ENCODE measurements at places on chromosomes 4 and X. TPM values are rescaled to one million over a fixed set of nuclear protein-coding genes. Genes with fewer than 3 reads are reported as not detected.

DNA sequence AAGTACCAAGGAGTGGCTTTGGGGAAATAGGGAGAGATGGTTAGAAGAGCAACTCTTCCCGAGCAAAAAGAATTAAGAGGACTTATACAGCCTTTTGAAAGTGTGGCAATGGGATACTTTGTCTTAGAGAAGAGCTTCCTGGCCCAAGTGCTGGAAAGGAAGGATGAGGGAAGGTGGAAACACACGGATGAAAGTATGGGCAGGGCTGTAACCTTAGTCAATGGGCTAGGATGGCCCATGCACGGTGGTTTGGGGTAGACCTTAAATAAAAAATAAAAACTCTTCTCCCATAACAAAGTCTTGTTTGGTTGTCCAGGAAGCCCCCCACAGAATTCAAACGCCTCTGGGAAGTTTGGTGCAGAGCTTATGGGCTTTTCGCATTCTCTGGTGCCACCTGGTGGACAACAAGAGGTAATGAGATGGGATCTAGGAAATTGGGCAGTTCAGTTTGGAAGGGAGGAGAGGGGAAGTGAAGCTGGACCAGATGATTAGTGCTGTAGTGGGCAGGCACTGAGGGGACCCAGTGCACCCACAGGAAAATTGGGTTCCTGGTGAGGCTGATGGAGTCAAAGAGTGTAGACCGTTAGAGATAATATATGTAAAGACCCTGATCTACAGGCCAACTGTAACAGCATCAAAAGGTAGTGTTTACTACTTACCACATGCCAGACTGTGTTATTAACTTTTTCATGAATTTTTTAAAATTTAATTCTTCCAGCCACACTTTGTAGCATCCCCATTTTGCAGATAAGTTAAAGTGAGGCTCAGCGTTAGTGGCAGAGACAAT lies 13.8 kb upstream of the ENOX2 start:
- peak; percentile 22 for DNase-seq
- no peak overlapping the region for H3K27ac ChIP-seq
- no peak overlapping the region for H3K4me3 ChIP-seq
- H3K4me1 ChIP-seq, result peaks cover 8% of the 10 kb centered on the region
- H3K36me3 ChIP-seq, result peaks cover 2% of the 10 kb centered on the region
- no peaks in the 10 kb centered on the region for H3K27me3 ChIP-seq

DNA sequence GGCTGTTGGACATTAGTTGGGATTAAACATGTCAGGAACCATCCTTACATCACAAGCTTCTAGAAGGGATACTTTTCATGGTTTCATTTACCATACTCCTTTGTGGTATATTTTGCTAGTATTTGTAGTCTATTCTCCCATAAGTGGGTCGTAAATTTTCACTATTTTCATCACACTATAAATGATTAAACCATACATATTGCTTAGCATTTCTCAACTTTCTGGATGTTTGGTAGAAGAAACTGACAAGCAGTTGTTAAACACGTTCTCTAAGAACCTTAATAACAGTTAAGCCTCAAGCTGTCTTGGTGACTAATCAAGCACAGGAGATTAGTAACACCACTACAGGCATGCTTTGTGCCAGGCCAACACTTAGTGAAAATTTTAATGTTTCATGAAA lies 375.5 kb downstream of the NAF1 start:
- H3K27me3 ChIP-seq, result no peaks in the 10 kb centered on the region
- no peak overlapping the region for H3K4me3 ChIP-seq
- H3K27ac ChIP-seq, result no peak overlapping the region
- no peak for DNase-seq
- no peaks in the 10 kb centered on the region for H3K36me3 ChIP-seq

DNA sequence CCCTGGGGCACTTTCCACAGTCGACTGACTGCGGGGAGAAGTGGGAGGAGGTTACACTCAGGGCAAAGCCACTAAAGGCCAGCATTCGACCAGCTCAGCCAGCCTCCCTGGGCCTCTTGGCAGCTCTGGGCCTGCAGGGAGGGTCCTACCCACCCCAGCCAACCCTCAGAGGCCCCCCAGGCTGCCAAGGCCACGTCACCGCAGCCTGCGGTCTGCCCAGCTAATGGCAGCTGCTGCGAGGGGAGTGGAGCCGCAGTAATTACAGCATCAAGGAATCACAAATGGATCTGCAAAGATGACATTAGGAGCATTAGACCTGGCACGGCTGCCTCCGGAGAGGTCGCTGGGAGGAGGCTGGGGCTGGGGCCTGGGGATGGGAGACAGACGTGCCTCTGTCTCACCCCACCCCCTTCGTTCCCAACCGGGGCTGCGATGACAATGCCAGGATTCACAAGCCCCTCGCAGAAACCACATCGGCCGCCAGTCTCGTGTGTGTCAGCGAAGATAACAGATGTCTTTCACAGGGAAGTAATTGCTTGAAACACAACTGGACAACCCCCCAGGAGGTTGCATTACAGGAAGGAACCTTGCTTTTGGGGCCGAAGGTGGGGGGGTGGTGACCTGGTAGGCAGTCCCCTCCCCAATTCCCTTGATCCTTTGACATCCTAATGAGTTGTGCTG lies 367.6 kb downstream of the BCOR start:
- no peak overlapping the region for H3K4me3 ChIP-seq
- no peak overlapping the region for H3K27ac ChIP-seq
- peaks cover 6% of the 10 kb centered on the region for H3K27me3 ChIP-seq
- peak; percentile 21 for DNase-seq
- H3K36me3 ChIP-seq, result no peaks in the 10 kb centered on the region

- peaks cover 36% of the 10 kb centered on the region for H3K4me1 ChIP-seq
- peak overlapping the region; percentile 71 for H3K27ac ChIP-seq
- no peak overlapping the region for H3K4me3 ChIP-seq
- H3K27me3 ChIP-seq, result no peaks in the 10 kb centered on the region
- H3K36me3 ChIP-seq, result peaks cover 10% of the 10 kb centered on the region
These were observed 104.5 kb downstream of the SHISA3 start for GRCh38 chr4:42501624-42502401.

DNA sequence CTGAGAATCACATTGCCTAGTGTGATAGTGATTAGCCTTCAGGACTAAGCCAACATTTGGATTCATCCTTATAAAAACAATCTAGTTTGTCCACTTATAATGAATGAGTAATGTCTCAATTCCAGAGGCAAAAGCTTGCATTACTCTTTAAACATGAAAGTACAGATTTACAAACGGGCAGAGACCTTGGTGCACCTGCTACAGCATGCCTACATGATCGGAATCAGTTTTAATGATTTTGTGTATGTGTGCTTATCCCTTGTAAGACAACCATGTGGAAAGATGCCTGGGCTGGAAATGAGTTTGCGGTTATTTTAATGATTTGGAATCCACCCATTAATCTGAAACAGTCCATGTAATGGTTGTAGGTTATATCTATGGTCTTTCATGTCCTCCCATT lies 572.7 kb downstream of the KLHL13 start:
- no peaks in the 10 kb centered on the region for H3K27me3 ChIP-seq
- no peaks in the 10 kb centered on the region for H3K36me3 ChIP-seq
- no peak overlapping the region for H3K27ac ChIP-seq
- DNase-seq, result no peak

GRCh38 chrX:153495903-153496589 lies 1.3 kb downstream of the BGN start:
- peaks cover 8% of the 10 kb centered on the region for H3K4me1 ChIP-seq
- no peak for DNase-seq
- no peaks in the 10 kb centered on the region for H3K36me3 ChIP-seq
- H3K27ac ChIP-seq, result no peak overlapping the region
- no peak overlapping the region for H3K4me3 ChIP-seq

DNA sequence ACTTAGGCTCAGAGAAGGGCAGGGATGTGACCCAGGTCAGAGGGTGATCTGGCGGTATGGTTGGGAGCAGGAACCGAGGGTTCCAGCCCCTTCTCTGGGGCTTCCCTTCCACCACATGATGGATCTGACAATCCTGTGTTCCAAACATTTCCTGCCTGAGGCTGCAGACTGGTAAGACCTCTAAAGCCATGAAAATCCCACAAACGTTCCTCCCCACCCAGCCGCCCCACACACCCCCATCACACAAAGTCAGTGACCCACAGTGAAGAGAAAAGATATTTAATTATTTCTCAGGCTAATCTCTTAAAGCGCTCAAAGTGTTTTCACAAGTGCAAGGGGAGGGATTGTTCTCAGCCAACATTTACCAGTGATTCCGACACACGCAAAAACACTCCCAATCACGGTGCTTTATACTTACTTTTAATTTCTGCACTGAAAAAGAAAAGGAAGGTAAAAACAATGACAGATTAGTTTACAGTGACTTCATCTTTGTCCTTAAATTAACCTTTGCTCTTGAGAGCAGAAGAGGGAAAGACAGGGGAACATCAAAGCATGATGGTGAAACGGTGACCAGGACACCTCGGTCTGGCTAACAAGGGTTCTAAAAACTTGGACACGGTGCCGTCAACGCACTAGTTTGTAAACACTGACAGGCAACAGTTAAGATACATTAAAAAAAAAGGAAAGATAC lies 42.4 kb downstream of the WDR1 start:
- DNase-seq, result no peak
- H3K36me3 ChIP-seq, result peaks cover 64% of the 10 kb centered on the region
- peaks cover 2% of the 10 kb centered on the region for H3K4me1 ChIP-seq
- H3K27me3 ChIP-seq, result no peaks in the 10 kb centered on the region

DNA sequence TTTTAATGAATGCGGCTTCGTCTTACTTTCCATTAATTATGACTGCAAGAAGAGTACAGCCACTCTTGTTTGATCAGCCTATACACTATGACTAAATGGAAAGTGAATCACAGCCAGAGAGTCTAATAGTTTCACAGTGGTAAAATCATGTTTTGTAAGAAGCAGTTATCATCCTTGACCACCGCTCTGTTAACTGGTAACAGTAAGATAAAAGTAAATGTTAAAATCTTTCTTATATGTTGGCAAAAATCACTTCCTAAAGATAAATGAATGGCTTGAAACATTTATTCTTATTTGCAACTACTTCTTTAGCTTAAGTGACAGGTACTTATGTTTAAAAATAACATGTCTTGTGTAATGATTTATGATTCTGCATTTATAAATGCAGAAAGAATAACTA lies 13.2 kb downstream of the GALNT7 start:
- peaks cover 36% of the 10 kb centered on the region for H3K4me1 ChIP-seq
- no peak overlapping the region for H3K4me3 ChIP-seq
- H3K36me3 ChIP-seq, result peaks cover 16% of the 10 kb centered on the region
- H3K27ac ChIP-seq, result no peak overlapping the region
- H3K27me3 ChIP-seq, result no peaks in the 10 kb centered on the region

GRCh38 chrX:134671294-134671693 lies 13.0 kb upstream of the PLAC1 start:
- no peaks in the 10 kb centered on the region for H3K36me3 ChIP-seq
- H3K27ac ChIP-seq, result no peak overlapping the region
- DNase-seq, result no peak
- no peak overlapping the region for H3K4me3 ChIP-seq
- peaks cover 13% of the 10 kb centered on the region for H3K4me1 ChIP-seq

- H3K4me1 ChIP-seq, result peaks cover 55% of the 10 kb centered on the region
- DNase-seq, result no peak
- H3K4me3 ChIP-seq, result no peak overlapping the region
- no peak overlapping the region for H3K27ac ChIP-seq
- no peaks in the 10 kb centered on the region for H3K36me3 ChIP-seq
- no peaks in the 10 kb centered on the region for H3K27me3 ChIP-seq
These were observed 72.0 kb downstream of the TSPAN5 start for GRCh38 chr4:98586291-98586961.

DNA sequence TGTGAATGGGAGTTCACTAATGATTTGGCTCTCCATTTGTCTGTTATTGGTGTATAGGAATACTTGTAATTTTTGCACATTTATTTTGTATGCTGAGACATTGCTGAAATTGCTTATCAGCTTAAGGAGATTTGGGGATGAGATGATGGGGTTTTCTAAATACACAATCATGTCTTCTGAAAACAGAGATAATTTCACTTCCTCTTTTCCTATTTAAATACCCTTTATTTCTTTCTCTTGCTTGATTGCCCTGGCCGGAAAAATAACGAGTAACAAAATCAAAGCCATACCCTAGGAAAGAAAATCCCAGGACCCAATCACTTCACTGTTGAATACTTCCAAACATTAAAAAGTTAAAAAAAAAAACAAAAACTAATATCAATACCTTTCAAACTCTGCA lies 67.7 kb upstream of the UGT2B4 start:
- H3K36me3 ChIP-seq, result peaks cover 5% of the 10 kb centered on the region
- H3K27me3 ChIP-seq, result no peaks in the 10 kb centered on the region
- no peak overlapping the region for H3K4me3 ChIP-seq
- H3K27ac ChIP-seq, result no peak overlapping the region

GRCh38 chr4:170581322-170581721 lies 491.6 kb upstream of the AADAT start:
- DNase-seq, result peak; percentile 31
- no peaks in the 10 kb centered on the region for H3K36me3 ChIP-seq
- H3K4me3 ChIP-seq, result no peak overlapping the region
- H3K27me3 ChIP-seq, result no peaks in the 10 kb centered on the region
- H3K27ac ChIP-seq, result peak overlapping the region; percentile 5
- H3K4me1 ChIP-seq, result peaks cover 8% of the 10 kb centered on the region

- DNase-seq, result no peak
- H3K27ac ChIP-seq, result no peak overlapping the region
- peaks cover 2% of the 10 kb centered on the region for H3K27me3 ChIP-seq
- H3K4me3 ChIP-seq, result no peak overlapping the region
These were observed 260.1 kb downstream of the EVC2 start for GRCh38 chr4:5448221-5448620.

DNA sequence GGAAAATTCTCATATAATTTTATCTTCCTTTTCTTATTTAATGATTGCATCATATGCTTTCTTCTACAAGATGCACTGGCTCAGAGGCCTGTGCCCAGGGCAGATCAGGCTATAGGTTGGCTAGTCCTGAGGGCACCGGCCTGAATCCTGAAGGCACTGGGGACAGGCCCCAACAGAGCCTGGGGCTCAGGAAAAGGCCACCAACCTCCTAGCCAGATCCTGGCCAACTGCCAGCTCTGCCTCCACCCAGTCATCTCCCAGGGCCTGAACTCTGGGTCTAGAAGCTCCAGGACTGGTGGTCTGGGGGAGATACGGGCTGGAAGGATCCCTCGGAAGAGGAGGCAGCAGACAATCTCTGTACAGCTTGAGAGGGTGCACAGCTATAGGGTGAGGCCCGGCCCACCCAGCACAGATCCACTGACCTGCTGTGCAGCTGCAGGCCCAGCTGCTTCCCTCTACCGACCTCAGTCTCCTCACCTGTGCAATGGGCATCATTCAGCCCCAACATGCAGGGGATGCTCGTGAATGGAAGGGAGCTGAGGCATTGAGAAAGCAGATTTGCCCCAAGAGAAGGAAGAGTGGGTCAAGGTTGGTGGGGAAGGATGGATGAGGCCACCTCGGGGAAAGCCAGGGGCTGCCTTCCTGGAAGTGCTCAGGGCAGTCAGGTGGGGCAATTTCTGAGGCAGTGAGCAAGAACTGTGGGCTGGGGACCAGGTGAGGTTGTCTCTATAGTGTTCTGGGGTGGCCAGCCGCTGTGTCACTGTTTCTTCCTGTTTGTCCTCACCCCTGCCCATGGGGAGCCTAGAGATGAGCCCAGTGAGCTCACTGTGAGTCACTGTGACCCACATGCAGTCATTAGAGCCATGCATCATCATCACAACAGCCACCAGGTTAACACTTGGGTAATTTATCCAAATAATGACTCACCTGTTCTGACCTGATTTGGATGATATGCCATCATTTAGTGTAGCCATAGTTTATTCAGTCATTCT lies 22.4 kb upstream of the XAGE2 start:
- peaks cover 5% of the 10 kb centered on the region for H3K4me1 ChIP-seq
- no peaks in the 10 kb centered on the region for H3K36me3 ChIP-seq
- no peak overlapping the region for H3K27ac ChIP-seq
- H3K4me3 ChIP-seq, result no peak overlapping the region

SSX4B gene
- not detected for total RNA-seq

UGT8 gene
- 30.7 TPM for total RNA-seq

TMSB15A gene
- total RNA-seq, result 49.4 TPM

CSAG3 gene
- 14.1 TPM for total RNA-seq

MAGEA10 gene
- total RNA-seq, result not detected

BRCC3 gene
- 19.4 TPM for total RNA-seq

TMEM31 gene
- 0.27 TPM for total RNA-seq

TMPRSS11E gene
- 3.5 TPM for total RNA-seq

CT45A7 gene
- not detected for total RNA-seq

CXXC4 gene
- 2.4 TPM for total RNA-seq

All from WTC11 (cell line).